ENCODE measurements at places on chromosomes 2 and 18. TPM values are rescaled to one million over a fixed set of nuclear protein-coding genes. Genes with fewer than 3 reads are reported as not detected.

The LIMS4 gene
- total RNA-seq: not detected

The VWA3B gene
- total RNA-seq: not detected

The SH2D6 gene
- total RNA-seq: 0.77 TPM

The SMAD4 gene
- 97.5 TPM for total RNA-seq

DNA sequence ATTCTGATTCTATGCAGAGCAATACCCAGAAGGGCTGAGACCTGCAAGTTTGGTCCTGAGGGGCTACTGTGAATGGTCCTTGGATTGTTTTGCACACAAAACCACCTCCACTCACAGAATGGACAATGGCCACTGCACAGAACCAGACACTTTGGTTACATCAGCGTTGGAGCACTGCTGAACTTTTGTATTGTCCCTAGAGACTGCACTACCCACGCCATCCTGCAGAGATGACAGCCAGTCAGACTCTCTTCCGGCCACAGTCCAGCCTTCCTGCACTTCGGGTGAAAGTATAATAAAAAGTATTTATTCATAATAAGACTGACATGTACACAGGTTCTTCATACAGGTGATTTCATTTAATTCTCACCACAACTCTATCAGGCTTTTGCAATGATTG lies 35.7 kb downstream of the CELF4 start:
- DNase-seq: no peak

- no peak for DNase-seq
Measured at GRCh38 chr18:79387615-79388014, 8.1 kb upstream of the NFATC1 start.

- no peak for DNase-seq
Measured at GRCh38 chr18:12750715-12751502, 48.1 kb downstream of the PSMG2 start.

- DNase-seq: no peak
Measured at GRCh38 chr18:3620146-3621119, 170.5 kb downstream of the TGIF1 start.

- DNase-seq: no peak
Measured at GRCh38 chr2:223647258-223647952, 45.2 kb upstream of the SCG2 start.

- DNase-seq: no peak
Measured at GRCh38 chr2:182542501-182543258, 115.8 kb upstream of the PDE1A start.

DNA sequence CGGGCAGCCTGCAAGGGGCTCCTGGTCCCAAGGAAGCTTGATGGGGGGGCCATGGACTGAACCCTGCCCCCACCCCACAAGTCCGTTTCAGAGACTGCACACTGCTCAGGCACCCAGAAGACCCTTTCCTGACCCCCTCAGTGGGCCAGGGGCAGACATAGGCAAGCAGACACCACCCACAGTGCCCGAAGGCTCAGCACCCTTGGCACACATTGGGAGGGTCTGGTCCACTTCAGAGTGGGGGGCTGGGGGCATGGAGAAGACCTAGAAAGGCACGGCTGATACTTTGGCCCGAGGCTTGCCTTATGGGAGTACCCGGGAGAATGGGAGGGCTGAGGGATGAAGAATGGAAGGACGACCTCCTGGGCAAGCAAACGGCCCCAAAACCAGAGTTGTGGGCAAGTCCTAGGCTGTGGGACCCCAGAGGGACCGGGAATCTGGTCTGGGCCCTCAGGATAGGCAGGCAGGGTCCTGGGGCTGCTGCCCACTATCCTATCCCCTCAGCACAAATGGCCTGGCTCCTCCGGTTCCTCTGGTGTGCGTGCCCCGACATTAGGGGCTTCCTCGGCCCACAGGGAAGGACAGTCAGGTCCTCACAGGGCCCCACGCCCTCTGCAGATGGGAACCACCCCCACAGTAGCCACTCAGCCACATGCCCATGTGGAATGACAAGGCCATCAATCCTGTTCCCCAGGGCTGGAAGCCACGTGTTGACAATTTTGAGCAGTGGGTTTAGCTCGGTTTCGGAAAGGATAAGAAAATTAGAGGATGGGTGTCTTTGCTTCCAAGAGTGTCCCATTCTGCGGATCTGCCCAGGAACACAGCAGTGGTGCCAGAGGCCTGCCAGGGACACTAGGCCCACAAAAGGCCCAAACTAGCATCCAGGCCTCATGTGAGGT lies 15.0 kb upstream of the GPC1 start:
- no peak for DNase-seq
